ENCODE measurements at places on chromosomes 11 and 22.

- DNase-seq: no peak
These were observed 87.1 kb upstream of the LINC01488 start for GRCh38 chr11:69394234-69394868.

DNA sequence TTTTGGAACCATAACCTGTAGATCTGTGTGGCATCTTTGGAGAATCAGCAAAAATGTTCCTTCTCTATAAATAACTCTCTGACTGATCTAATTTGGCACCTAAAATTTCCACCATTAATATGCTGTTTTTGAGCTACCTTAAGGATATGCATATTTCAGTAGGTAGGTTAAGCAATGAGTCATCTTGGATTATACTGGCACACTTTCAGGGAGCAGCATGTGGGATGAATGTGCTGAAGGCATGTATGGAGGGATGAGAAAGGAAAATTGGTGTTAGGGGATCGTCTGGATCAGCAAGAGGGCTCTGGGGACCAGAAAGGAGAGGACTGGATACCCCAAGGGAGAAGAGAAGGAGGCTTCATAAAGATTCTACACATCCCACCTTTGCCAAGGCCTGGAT, 44.6 kb upstream of the ELF5 start:
- DNase-seq: no peak

DNA sequence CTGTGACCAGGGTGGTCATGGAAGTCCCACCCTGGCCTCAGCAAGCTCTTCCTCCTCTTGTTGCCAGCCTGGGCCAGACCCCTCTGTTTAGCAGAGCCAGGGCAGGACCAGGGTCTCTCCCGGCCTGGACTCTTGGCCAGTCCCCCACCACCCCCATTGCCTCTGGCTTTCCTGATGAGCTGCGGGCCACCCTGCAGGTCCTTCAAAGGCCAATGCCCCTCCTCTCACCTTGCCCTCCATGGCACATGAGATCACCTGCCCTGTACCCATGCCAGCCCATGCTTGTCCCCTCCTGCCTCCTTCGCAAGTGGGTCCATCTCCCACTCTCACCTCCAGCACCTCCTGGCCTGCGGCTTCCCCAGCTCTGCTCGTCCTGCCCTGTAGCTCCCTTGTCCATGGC, 10.4 kb downstream of the FADS2 start:
- no peak for DNase-seq

DNA sequence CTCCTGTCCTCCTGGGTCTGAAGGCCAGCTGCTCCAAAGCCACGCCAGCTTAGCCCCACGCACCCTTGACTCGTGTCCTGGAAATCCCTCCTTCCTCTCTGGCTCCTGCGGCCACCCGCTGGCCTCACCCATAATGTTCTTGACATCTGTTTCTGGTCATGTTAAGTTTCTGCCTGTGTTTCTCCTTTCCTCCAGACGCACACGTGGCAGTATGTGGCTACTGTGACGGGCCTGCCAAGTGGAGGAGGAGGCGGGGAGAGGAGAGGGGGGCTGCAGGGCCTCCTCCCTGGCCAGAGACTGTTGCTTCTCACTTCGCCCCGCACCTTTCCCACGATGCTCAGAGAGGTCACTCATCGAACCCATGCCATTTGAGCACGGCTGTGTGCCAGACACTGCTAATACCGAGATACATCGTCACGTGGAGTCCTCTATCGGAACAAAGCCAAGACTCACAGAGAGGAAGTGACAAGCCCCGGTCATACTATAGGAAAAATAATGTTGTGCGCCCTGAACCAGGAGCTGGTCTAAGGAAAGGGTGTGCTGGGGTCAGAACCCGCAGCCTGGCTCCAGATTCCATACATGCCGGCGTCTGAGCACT, 11.5 kb downstream of the C1QTNF6 start:
- no peak for DNase-seq

DNA sequence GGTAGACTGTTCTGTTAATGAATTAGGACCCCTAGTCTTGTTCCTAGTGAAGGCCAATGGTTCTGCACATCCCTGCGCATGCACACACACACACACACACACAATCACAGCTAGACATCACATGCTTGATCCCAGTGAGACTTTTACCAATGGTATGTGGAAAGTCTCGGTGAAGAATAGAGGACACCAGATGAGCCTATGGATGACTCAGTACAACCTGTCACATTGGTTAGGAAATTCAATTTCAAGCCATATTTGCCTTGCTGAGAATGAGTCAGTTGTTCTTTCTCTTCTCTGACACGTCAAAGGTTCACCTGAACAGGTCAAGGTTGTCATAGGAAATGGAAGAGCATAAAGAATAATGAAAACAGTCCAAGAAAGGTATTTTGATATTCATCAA, 122.0 kb downstream of the SLC17A6 start:
- DNase-seq: no peak

GRCh38 chr11:67441098-67441563, 2.1 kb downstream of the CORO1B start:
- no peak for DNase-seq

- no peak for DNase-seq
These were observed 858.7 kb upstream of the RAG2 start for GRCh38 chr11:37456746-37457145.

DNA sequence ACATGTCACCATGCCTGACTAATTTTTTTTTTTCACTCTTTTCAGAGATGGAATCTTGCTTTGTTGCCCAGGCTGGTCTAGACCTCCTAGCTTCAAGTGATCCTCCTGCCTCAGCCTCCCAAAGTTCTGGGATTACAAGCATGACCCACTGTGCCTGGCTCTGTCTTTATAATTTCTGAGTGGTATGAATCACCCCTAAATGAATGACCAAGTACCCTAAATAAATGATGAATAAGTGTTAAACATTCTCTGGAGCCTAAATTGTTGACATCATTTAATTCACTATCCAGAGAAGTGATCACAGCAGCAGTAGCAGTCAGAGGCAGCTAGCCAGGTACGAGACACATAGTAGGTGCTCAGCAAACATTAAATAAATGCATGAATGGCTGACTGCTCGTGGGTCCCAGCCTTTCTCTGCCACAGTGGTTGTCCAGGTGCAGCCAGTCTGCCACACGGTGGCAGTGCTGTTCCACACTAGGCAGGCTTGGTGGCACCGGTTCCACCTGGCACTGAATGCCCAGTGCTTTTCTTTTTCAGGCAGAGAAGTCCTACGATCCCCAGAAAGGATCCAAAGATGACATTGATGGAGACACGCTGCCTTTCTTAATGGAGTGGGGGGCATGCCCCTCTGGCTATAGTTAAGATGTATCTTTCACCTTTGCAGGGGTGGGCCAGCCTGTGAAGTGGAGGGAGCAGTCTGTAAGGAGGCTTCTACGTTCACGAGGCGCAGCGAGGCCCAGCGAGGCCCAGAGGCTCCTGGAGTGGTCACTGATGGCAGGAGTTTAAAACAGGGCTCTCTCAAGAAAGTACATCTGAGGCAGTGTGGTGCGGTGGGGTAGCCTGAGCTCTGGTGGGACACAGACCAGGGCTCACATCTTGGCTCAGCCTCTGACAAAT, 8.7 kb upstream of the TTC12 start:
- DNase-seq: peak; percentile 55

- no peak for DNase-seq
These were observed 1089.3 kb downstream of the FAM181B start for GRCh38 chr11:81644239-81644840.

- no peak for DNase-seq
These were observed 15.4 kb downstream of the PRR14L start for GRCh38 chr22:31734512-31734911.

- DNase-seq: no peak
These were observed 273.9 kb upstream of the CHORDC1 start for GRCh38 chr11:90496722-90497121.

DNA sequence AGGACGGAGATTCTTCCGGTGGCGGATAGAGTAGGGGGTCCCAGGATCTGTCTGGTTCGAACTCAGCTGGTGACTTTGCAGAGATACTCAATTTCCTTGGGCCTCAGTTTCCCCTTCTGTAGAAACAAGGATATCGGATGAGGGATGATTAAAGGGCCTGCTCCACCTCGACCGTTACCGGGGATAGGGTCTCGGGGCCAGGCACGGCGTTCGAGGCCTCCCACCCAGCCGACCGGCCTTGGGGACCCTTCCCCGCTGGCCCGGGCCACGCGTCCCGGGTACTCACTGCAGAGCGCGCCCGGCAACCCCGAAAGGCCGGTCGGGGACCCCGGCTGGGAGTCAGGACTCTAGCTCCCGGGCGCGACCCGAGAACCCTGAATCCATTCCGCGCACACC, 321 bp downstream of the RHBDD3 start:
- no peak for DNase-seq

DNA sequence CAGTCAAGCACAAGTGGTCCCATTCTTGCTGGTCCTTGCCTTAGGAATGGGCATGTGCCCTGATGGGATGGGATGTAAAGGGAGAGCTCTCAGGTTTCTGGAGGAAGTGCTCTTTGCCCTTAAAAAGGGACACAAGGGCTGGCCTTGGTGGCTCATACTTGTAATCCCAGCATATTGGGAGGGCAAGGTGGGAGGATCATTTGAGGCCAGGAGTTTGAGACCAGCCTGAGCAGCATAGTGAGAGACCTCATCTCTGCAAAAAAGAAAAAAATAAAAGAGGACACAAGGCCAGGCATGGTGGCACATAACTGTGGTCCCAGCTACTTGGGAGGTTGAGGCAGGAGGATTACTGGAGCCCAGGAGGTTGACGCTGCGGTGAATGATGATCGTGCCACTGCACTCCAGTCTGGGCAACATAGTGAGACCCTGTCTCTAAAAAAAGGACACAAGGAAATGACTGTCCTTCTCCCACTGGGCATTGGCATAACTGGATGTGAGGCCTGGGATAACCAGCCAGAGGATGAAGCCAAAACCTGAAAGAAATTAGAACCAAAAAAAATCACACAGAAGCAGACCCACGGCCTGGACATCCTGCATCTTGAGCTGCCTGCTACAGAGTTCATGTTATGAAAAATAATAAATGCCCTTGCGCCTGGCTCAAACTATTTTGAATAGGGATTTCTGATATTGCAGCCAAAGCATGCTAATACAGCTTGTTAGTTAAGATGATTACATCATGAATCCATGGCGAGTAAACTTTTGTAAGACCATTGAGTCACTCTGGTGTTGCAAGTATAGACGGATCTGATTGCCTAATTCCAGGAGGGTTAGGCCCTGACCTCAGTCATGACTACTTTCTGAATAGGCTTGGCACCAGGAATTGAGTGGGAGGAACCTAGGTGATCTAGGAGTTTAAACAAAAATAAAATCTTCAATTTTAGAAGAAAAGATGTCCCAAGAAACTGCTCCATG, 12.9 kb upstream of the CRKL start:
- DNase-seq: no peak

GRCh38 chr11:3166268-3167142, 1.4 kb upstream of the OSBPL5 start:
- no peak for DNase-seq

GRCh38 chr11:62804310-62805075, 747 bp downstream of the NXF1 start:
- no peak for DNase-seq

- no peak for DNase-seq
These were observed 359.3 kb downstream of the CADM1 start for GRCh38 chr11:115144914-115145313.

DNA sequence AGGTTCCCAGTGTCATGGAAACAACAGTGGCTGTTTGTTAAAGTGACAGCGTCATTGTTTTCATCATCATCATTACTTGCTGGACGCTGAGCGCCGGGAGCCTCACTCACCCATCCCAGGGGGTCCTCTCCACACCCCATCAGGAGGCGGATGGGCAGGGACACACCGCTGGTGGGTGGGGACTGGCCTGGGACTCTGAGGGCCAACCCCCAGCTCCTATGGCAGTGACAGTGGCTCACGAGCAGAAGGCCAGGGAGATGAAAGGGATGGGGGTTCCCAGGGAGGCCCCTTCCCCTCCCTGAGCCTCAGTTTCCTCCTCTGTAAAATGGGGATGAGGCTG, 76.6 kb upstream of the PRR5 start:
- DNase-seq: no peak

GRCh38 chr11:69640260-69640994, 529 bp upstream of the CCND1 start:
- DNase-seq: no peak

DNA sequence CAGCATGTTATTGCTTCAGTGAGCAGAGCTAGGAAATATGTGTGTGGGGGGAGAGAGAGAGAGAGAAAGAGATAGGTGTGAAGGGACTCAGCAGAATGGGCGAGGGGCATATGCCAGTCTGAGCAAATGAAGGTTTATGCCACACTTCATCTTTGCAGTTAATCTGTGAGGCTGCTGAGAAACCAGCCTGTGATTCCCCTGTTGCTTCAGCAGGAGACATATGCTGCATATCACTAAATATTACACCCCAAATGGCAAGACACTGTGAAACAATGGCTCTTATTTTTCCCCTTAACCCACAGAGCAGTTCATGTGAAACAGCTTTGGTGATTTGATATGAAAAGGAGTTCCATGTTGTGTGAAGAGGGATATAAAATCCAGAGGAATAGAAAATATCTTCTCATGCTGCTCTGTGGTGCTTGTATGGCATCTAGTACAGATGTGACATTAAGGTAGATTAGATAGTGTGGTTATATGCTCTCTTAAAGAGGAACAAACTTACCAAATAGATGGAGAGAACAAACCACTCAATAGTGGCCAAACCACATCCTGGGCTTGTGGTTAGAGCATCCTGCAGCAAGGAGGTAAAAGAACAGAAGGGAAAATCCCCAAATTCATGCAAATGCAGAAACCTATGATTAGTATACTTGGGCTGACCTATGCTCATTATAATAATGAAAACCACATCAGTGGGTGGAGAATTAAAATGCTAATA, 864.2 kb downstream of the FAM181B start:
- peak; percentile 86 for DNase-seq

DNA sequence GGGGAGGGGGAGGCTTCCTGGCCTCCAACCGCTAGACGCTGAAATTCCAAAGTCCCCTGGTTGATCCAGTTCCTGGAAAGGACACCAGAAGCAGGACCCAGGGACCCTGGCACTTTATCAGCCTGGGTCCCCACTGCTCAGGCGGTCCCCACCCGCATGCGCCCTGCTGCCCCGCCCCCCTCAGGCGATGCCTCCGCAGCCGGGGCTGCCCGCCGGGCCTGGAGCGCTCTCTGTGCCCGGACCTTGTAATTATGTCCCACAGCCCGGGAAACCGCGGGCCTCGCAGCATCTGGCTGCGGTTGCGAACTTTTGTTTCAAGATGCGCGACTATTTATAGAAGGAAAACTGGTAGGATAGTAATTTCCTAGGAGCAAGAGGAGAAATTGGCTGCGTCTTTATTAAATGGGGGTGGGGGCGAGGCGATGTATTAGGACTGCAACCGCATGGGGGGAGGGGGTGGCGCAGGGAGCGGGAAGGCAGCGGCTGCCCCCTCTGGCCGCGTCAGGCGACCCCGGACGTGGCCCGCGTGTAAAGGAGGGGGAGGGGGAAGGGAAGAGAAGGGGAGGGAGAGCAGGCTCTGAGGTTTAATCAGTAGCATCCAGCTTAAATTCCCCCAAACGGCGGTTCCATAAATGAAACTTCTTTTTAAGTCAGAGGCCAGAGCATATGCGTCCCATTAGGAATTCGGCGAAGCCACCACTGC, 6.1 kb downstream of the WNT7B start:
- DNase-seq: no peak

DNA sequence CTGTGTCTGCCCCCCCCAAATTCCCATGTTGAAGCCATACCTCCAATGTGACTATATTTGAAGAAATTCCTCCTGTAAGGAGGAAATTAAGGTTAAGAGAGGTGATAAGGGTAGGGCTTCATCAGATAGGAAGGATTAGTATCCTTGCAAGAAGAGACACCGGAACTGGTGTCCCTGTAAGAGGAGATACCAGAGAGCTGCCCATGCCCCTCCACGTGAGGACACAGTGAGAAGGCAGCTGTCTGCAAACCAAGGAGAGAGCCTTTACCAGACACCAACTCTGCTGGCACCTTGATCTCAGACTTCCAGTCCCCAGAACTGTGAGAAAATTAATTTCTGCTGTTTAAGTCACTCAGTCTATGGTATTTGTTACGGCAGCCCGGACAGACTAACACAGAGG, 109.3 kb downstream of the ARFGAP2 start:
- no peak for DNase-seq
